ENCODE measurements at places on chromosomes 7 and 10.

GRCh38 chr7:3771906-3772305, 470.9 kb downstream of the SDK1 start:
- DNase-seq, result no peak

- no peak for DNase-seq
These were observed 90.1 kb upstream of the NANOS1 start for GRCh38 chr10:118939211-118940007.

- DNase-seq, result no peak
These were observed 154.8 kb upstream of the TMEM196 start for GRCh38 chr7:19928247-19928646.

- DNase-seq, result no peak
These were observed 193.0 kb downstream of the CACNA2D1 start for GRCh38 chr7:82250598-82250997.

DNA sequence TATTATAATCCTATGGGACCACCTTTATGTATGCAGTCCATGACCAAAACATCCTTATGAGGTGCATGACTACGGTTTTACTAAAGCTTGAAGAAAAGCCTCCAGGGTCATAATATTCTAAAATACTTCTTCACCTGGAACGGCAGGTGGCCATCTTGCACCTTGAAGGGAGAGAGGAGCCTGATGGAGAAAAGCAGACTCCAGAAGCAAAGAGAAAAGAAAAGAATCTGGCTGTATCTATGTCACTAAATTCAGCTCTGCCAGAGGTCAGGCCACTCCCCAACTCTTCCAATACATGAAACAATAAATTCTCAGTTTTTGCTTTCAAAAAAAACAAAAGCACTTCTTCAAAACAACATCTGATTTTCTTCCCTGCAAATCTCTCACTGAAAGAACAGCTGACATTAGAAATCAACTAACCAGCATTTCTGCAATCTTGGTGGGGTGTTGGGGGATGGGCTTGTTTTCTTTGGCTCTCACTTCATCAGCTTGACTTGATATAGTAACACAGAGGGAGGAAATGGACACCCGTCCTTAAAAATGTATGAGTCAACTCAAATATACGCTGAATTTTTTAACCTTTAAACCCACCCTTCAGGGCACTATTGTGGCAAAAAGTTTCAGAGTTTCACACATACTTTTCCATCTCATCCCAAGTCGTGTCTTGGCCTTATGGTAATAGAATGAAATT, 21.7 kb downstream of the HIBADH start:
- no peak for DNase-seq

Measured in activated CD8-positive, alpha-beta T cell treated with anti-CD3 and anti-CD28 coated beads for 36 hours (primary cell).